NCI-H446 treated with DMSO at 0.1 percent for 48 hours (cell line): ENCODE measurements at places on chromosomes 5 and 9.

- no peak for DNase-seq
Measured at GRCh38 chr5:6220346-6221088, 157.8 kb downstream of the MED10 start.

GRCh38 chr9:82170866-82171265 lies 182.3 kb downstream of the SPATA31D1 start:
- DNase-seq, result no peak

DNA sequence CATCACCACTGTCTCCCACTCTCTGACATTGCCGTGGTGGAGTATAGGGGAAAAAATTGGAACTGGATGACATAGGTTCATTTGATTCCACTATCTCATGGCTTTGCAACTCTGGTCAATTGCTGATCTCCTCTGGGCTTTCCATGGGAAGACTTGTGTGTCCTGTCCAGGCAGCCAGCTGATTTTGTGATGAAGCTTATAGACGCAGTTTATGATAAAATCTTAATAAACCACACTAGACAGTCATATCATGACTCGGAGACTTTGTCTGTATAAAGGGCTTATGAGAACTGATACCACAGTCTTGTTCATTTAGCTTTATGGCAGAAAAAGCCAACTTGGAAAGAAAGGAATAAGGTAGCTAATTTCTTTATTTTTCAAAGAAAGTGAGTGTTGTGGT lies 296.5 kb downstream of the MAST4 start:
- no peak for DNase-seq

GRCh38 chr5:122719991-122720746 lies 54.7 kb upstream of the SNX2 start:
- DNase-seq, result no peak

DNA sequence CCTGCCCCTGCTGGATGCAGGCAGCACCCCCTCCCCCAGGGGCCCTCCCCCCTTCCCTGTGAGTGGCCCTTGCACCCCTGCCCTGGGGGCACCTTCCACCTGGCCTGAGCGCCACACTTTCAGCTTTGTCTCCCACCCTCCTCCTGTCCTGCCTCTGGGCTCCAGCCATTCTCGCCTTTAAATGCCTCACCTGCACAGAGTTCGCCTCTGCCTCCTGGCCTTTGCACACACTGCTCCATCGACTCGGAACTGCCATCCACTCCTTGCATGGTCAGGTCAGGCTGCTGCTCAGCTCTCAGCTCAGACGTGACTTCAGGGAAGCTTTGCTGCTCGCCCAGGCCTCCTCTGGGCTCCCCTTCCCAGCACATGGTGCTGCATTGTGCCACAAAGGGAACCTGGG lies 10.2 kb downstream of the FAM163B start:
- no peak for DNase-seq

DNA sequence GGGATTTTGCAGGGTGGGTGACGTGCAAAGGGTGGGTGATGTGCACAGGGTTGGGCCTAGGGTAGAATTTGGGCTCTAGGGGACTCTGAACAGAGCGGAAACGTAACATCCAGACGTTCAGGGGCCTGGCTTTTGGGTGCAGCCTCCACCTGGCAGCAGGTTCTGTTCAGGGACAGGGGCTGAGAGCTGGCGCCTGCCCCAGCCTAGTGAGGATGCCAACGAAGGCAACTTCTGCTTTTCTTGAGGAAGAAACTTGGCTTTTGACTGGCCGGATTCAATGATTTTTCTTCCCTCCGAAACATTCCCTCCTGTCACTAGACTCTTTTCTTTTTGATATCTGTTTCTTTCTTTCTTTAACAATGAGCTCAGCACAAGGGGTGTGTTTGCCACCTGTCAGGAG lies 38.6 kb upstream of the SLC6A19 start:
- DNase-seq, result no peak

GRCh38 chr5:125257997-125258396 lies 511.6 kb upstream of the ZNF608 start:
- no peak for DNase-seq

DNA sequence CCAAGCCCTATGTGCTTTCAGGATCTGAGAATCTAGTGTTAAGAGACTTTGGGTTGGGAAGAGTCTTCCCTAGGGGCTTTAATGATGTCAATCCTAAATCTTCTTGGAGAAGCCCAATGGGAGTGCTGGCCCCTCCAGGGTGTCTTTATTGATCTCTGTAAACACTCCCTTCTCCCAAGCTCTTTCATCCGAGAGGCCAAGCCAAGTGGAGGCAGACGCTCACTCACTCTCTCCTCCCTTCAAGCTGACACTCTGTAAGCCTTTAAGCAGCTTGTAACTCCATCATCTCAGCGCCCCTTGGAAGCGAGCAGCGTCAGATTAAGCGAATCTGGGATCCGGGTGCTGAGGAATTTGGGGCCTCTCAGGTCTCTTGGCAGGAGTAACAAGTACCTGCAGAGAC lies 37.7 kb downstream of the SPARC start:
- no peak for DNase-seq

DNA sequence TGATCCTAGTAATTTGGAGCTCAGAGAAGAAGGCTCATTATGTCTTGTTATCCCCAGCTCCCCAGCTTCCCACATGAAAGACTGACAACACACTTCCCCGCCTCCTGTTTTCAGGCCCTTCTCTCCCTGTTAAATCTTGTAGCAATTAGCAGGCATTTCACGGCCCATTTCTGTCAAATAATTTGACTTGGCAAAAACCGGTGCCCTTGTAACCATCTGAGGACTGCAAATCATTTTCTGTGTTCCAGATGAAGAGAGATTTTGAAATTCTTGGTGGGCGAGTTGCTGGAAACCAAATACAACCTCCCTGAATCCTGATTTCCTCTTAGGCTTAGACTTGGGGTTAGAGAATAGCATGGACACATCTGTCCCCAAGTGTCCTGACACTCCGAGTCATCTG lies 109.7 kb downstream of the MSX2 start:
- no peak for DNase-seq

GRCh38 chr9:126838895-126839294 lies 21.5 kb upstream of the ZBTB34 start:
- DNase-seq, result no peak

GRCh38 chr5:176785184-176786145 lies 24.9 kb upstream of the UNC5A start:
- no peak for DNase-seq

DNA sequence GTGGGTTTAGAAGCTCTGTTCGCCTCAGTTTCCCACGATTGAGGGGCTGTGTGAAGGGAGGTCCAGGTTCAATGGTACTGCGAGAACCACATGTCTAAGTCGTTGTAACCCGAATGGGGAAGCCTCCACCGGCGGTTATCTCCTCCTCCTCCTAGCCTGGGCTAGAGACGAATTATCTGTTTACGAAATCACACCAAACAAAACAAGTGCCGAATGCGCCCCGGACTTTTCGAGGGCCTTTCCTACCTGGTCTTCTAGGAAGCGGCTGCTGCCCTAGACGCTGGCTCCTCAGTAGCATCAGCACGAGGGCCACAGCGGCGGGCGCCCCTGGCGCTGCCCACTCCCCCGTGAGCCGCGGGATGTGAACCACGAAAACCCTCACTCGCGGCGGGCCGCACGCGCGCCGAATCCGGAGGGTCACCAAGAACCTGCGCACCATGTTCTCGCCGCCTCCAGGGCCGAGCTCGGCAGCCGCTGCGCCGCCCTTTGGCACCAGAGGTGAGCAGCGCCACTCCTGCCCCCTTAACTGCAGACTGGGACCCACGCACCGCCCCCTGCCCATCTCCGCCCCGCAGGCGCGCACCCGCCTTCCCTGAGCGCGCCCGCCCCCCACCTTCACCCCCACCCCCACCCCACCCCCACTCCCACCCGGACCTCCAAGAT lies at the start of gene CDKN2A:
Gene CDKN2A (minus strand): TSS at position 500 of the 663 bp plus-strand sequence.
- peak; percentile 93 for DNase-seq

- DNase-seq, result no peak
Measured at GRCh38 chr5:174430940-174431339, 293.4 kb upstream of the MSX2 start.
